ENCODE measurements at places on chromosomes 5 and 9.

GRCh38 chr9:9950813-9951212, 662.0 kb downstream of the PTPRD start:
- DNase-seq, result no peak

GRCh38 chr9:100515578-100516494, 42.9 kb downstream of the TMEFF1 start:
- DNase-seq, result peak; percentile 86

GRCh38 chr5:9160747-9161146, 385.1 kb downstream of the SEMA5A start:
- DNase-seq, result no peak

DNA sequence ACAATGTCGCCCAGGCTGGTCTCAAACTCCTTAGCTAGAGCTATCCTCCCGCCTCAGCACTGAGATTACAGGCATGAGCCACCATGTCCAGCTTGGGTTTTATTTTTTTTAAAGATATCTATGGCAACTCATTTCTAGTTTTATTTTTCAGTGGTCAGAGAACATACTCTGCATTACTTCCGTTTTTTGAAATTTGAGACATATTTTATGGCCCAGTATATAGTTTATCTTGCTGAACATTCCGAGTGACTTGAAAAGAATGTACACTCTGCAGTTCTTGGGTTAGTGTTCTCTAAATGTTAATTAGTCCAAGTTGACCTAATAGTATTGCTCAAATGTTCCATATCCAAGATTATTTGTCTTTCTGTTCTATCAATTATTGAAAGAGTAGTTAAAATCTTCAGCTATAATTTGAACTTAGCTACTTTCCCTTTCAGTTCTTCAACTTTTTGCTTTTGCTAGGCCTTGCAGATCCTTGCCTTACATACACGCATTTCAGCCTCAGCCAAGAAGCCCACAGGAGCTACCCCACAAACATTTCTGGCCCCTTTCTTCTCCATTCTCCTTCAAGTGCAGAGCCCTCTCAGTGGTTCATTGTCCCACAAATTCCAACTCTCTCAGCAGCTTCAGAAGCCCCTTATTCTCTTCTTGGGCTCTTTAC, 22.3 kb upstream of the SNAPC3 start:
- no peak for DNase-seq

GRCh38 chr5:135156337-135156714, 122.3 kb upstream of the PITX1 start:
- DNase-seq, result no peak

DNA sequence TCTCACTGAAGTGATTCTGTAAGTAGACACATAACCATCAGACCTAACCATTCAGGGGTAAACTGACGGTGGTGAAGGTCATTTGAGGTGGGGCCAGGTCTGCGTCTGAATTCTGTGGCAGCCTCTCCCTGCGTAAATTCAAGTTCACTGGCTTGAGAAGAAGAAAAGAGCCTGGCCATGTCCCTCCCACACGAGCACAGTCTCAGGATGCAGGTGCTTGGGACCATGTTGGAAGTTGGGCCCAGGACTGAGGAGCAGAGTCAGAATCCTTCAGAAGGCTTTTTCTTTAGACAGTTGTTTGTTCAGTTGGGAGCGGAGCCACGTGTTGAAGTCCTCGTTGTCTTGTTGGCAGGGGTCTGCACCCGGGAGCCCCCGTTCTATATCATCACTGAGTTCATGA, 24.1 kb downstream of the QRFP start:
- no peak for DNase-seq

DNA sequence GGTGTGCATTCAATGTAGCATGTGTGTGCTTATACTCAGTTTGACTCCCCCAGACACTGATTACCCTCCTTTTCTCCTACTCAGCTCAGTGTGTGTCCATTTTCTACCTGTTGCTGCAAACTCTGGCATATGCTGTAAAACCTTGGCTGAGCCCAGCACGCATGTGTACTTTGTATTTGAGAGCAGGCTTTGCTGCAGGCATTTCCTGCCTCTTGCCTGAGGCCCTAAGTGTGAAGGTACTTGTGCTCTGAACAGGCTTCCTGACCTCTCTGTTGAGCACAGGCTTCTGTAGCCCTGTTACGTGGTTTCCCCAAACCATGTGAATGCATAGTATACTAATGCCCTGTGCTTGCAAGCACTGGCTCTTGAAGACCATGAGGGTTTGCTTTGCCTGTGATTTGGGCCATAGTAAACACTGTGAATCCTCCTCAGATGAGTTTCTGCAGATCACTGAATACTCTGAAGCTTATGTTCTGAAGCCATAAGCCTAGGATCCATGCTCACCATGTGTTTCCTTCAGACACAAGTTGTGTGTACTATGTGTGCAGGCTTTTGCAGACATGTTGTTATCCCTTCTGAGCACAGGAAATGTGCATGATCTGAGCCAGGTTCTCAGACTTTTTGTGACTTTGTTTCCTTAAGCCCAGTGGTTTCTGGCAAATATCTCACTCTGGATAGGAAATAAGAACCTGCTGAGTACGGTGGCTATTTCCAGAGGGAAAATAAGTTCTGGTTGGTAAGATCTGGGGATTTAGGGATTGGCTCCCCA, 124.9 kb upstream of the RUSC2 start:
- no peak for DNase-seq

- DNase-seq, result peak; percentile 85
These were observed 6.2 kb downstream of the OR2S2 start for GRCh38 chr9:35951736-35952135.

DNA sequence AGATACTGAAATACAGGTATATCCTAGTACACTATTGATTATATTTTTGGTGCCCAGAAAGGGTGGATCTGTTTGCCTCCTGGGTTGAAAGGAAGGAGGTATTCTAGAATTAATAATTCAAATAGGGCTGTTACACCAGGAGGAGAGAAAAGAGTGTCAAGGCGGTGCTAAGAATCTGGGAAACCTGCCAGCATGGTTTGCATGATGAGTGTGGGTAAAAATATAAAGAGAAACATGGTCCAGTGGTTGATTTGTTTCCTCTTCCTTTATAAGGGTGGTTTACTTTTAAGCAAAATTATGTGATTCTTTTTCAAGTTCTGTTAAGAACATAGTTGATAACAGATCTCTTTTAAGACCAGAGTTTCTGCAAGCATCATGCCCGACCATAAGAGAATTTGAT, 69.4 kb upstream of the NFIB start:
- DNase-seq, result no peak

DNA sequence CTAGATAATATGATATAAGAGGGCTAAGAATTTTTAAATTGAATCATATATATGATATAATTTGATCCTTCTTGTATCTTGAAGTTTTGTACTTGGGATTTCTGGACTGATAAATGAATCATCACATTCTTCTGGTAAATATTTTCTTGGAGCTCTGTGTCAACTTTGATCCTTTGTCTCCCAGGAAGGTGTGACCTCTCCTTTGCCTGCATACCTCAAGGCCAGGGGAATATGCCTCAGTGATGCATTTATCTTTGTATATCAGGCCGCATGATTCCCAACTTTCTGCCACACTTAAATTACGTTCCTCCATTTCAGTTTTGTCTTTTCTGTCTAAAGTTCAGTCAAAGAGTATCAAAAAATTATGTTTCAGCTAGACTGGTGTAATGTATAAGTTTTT, 101.2 kb downstream of the NLN start:
- peak; percentile 33 for DNase-seq

DNA sequence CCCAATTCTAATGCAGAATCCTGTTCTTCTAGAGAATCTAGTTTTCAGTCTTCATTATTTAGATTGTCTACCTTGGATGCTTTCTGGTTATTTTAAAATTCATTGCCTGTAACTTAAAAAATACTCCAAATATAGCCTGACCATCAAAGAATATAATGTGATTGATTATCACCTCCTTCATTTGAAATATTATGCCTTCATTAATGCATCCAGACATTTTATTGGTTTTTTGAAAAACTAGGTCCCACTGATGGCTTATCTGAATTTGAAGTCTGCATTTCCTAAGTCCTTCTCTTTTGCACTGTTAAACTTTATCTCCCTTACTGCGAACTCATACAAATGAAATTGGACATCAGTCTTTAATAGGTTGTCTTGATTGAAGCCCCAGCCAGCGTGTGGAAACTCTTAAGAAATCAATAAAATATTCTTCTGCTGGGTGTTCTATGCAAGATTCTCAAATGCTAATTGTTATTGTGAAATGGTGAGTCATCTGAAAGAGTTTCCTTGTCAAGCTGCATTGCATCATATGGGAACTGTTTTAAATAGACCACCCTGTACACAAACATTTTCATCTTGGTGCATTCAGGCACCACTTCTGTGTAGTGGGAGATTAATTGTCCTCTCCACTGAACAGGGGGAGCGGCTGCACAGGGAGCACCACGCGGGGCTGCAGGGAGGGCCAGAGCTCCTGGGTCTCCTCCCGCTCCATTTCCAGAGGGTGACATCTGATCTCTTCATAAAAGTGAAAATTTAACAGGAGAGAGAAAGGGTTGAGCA, 92.3 kb upstream of the FANCC start:
- DNase-seq, result peak; percentile 50

DNA sequence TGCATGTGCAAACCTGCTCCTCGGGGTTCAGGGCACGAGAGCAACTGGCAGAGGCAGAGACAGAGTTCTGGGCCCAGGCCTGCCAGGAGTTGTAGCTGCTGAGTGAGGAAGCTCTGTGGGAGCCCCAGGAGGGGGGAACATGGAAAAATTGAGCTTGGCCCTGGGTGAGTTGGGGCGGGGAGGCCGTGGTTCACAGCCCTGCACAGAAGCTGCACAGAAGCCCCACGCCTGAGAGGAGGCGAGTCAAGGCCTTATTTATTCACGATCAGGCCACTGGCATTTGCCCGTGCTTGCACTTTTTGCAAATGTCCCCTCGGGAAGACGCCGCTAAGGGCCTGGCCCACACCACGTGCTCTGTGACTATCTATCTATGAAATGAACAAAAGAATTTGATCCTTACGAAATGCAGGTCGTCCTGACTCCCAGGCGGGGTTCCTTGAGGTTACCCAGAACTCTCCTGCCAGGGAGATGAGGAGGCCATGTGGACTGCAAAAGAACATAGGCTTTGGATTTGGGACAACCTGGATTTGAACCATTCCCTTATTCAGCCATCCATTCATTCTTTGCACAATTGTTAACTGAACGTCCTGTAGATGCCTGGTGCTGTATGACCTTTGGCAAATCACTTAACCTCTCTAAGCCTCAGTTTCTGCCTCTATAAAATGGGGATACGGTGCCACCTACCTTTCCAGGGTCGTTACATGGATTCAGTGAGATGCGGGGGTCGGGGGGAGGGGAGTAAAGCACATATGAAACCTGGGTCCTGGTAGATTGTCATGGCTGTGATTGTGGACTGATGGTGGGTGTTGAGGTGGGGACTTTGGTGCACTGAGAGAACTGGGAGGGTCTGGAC, 17.9 kb downstream of the COL27A1 start:
- DNase-seq, result peak; percentile 60

- no peak for DNase-seq
These were observed 70.8 kb downstream of the SERINC5 start for GRCh38 chr5:80185095-80185494.

GRCh38 chr9:26722755-26723154, 169.8 kb downstream of the CAAP1 start:
- no peak for DNase-seq

DNA sequence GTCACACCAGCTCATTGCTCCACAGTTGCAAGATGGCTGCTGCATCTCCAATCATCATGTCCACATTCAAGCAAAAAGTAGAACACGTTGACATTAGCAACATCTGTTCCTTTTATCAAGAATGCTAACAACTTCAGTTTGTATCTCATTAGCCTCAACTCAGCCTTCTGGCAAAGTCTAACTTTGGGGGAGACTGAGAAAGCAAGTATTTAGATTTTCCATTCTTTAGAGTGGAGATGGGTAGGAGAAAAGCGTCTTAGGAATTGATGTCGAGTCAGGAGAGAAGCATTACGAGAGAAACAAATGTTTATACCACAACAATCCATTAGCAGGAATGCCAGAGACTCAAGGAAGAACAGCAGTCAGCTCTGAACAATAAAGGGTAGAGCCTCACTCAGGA, 446.3 kb downstream of the ENC1 start:
- DNase-seq, result peak; percentile 19

DNA sequence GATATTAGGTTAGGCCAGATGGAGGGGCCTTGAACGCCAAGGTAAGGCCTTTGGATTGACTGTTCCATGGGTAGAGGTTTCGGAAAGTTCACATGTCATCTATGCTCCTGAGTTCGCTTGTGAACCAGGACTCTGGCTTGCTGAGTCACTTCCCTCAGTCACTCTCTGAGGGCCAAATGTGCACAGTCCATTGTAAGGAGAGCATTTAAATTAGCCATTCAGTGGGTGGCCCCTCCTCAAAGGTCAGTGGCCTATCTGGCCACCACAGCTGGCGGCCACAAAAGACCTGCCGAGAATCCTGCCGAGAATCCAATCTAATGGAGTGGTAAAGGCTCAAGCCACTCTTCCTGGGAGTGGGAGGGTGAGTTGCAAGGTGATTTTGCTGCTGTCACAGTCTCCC, 58.9 kb upstream of the ARAP3 start:
- DNase-seq, result no peak

GRCh38 chr5:15009420-15009819, 137.8 kb upstream of the ANKH start:
- DNase-seq, result peak; percentile 37

GRCh38 chr5:178794433-178794832, 64.0 kb upstream of the ZNF354A start:
- no peak for DNase-seq

GRCh38 chr5:64690104-64690416, 243 bp upstream of the SHISAL2B start:
- DNase-seq, result no peak

DNA sequence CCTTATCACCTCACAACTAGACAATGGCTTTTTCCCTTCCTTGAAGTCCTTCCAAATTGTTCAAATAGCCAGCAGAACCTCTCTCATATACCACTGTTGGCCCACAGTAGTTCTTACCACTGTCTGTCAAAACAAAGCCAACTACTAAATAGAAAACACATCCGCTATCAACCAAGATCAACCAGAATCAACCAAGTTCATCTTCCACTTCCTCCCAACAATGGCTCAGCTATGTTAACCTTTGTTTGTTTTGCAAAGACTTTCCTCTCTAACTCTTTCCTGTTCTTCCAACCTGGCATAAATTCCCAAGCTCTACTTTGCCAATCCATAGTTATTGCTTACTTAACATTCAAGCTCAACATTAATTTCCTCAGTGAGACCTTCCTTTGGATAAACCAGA, 15.2 kb downstream of the ELL2 start:
- DNase-seq, result no peak

- no peak for DNase-seq
These were observed 53.8 kb upstream of the ARAP3 start for GRCh38 chr5:141735823-141736222.

- DNase-seq, result peak; percentile 34
These were observed 61.5 kb downstream of the NR3C1 start for GRCh38 chr5:143341807-143342570.

- no peak for DNase-seq
These were observed 414.0 kb downstream of the ELAVL2 start for GRCh38 chr9:23412046-23412445.

DNA sequence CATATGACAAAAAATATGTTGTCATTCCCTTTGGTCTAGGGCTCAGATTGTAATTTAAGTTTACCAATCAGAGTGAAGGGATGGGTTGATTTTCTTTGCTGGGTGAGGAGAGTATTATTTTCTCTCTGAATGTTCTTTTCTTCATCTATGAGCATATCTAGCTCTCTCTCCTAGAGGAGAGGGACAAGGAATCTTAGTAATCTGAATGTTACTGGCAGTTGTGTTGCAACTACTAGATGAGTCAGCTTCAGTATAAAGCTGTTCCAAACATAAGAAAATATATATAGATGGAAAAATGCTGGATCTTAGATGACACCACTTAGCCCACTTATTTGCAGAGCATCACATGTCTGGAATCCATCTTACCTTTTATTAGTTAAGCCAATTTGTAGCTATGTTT, 259.3 kb downstream of the TUSC1 start:
- peak; percentile 77 for DNase-seq

Data from trophoblast cell (in vitro differentiated cells and primary cell).